Stimulated activated CD4-positive, alpha-beta T cell treated with anti-CD3 and anti-CD28 coated beads, TNF-alpha, amount 100 ng/mL, for 4 hours (primary cell): ENCODE measurements at places on chromosomes 13 and 19.
A peak's percentile ranks its signal among the peaks of the same experiment; 100 is the strongest.

DNA sequence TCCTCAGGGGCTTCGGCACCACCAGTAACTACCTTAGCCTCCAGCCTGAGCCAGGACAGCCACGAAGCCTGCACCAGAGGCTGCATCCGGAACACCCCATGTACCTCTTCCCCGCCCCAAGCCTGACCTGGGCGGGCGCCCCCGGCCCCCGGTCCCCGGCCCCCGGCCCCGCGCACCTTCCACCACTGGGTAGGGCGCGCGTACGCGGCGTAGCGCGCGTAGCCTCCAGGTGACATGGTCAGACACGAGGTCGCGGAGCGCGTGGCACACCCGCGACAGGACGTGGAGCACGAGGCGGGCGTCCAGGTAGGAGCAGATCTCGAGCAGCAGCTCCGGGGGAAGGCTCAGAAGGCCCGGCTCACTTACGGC, 450 bp downstream of the FBXW9 start:
- DNase-seq, result no peak

DNA sequence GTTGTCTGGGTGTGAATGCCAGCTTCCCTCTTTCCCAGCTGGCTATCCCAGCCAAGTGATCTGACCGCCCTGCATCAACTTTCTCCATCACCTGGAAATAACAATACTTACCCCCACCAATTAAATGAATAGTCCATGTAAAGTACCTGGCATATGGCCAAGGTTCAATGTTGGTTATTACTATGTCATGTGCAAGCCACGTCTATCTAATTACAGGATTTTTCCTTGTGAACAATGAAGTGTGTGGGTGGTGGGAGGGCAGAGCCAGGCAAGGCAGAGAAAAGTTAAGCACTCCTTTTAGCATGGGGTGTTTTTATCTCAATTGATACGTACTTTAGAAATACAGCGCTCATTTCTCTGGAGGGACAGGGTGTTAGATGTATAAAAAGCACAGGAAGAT, 121.1 kb downstream of the NHLRC3 start:
- DNase-seq, result no peak

DNA sequence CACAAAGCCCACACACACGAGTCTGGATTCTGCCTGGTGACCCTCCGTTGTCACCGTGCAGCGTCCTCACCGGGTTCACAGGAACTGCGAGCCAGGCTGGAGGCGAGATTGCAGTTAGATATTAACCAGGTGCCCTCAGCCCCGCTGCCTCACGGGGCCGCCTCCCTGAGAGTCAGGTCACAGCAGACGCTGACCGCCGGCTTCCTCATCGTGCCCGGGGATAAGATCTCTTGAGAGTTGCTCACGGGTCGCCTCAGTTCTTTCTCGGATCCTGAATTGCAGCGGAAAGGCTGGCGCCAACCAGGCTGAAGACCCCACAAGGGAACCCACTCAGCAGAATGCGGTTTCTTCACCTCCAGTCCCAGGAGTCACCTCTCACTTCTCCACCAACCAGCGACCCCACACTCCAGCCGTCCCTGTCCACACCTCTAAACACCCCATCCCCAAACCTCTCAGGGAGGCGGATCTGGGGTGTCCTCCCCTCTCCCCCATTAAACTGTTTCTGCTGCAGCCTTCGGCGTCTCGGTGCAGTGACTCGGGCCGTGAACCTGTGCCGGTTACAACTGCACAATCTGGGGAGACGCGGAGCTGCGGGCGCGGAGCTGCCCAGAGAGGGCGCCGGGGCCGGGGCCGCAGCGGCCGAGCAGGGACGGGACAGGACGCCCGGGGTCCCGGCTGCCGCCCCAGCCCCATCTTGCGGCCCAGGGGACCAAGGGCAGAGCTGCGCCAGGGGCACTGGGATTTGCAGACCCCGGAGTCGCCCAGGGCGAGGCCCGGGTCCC, 591 bp downstream of the ZNF823 start:
- peak; percentile 9 for DNase-seq

DNA sequence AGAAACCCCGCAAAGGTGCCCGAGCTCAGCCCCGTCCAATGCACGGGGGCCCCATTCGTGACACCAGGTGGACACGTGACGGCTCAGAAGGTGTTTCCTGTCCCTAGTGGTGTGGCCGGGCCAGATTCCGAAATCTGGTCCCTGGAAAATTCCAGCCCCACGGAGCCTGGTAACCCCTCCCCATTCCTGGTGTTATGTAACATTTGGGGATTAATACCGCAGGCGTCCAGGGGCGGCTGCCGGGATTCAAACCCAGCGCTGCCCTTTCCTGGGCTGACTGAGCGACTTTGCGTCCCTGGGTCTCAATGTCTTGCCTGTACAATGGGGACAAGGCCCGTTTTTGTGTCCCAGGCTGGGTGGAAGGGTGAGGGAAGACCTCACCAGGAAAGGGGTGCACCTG, 1.0 kb upstream of the PLK5 start:
- no peak for DNase-seq

GRCh38 chr13:109725297-109725696, 61.1 kb downstream of the IRS2 start:
- no peak for DNase-seq

DNA sequence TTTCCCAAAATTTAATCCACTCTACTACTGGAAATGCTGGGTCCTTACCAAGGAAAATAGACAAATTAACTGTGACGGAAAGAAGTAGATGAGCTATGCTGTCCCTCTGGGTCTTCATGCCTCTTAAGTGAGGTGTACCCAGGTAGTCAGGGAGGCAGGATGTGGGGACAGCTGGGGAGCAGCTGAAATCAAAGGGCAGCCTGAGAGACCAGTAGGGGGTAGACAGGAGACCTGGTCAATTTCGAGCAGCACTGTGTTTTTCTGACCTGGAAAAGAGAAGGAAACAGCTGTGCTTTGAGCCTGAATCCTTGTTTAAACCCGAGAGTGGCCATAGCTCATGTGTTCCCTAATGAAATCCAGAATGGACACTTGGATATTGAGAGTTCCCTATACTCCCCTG, 587.3 kb downstream of the EFNB2 start:
- DNase-seq, result no peak
